ENCODE measurements at places on chromosomes 3 and 15. TPM values are rescaled to one million over a fixed set of nuclear protein-coding genes. Genes with fewer than 3 reads are reported as not detected.

GRCh38 chr3:119291062-119291700 lies 3.0 kb upstream of the ARHGAP31 start:
- DNase-seq, result no peak
- peaks cover 25% of the 10 kb centered on the region for H3K4me1 ChIP-seq
- no peak overlapping the region for H3K27ac ChIP-seq

DNA sequence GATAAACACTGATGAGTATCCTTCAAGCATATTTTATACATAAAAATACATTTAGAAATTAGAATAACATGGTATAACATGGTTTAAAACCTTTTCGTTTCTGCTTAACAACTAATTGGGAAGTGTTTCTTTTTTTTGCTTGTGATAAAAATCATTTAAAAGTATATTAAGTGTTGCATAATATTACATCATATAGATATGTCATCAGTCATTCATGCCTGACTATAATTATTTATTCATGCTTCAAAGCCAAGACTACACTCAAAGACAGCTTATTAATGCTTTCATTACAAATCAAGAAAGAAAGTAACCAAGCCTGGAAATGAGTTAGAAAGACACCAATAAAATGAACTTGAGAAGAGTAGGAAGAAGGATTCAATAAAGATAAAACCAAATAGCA lies 136.6 kb upstream of the TP63 start:
- no peak overlapping the region for H3K27ac ChIP-seq
- DNase-seq, result no peak
- H3K4me1 ChIP-seq, result no peaks in the 10 kb centered on the region

DNA sequence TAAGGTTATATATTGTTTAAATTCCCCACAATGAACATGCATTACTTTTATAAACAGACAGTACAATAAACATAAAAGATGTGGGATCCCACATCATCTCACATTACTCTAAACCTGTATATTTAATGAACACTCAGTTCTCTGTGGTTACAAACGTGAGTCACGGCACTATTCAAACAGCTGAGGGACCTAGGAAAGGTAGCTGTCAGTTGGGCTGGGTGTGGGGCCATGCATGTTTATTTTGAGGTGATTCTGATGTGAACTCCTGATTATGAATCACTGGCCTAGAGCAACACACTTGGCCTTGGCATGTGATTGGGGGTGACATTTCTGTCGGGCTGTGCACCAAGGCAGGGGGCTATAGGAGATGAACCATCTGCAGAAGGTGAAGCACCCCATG lies 147.6 kb upstream of the HACD2 start:
- peak overlapping the region; percentile 51 for H3K4me3 ChIP-seq
- peak; percentile 87 for DNase-seq
- peaks cover 92% of the 10 kb centered on the region for H3K36me3 ChIP-seq
- H3K27ac ChIP-seq, result peak overlapping the region; percentile 98
- H3K4me1 ChIP-seq, result peaks cover 99% of the 10 kb centered on the region
- H3K27me3 ChIP-seq, result peaks cover 21% of the 10 kb centered on the region

- no peak overlapping the region for H3K4me3 ChIP-seq
- DNase-seq, result no peak
- H3K4me1 ChIP-seq, result no peaks in the 10 kb centered on the region
- H3K27me3 ChIP-seq, result peaks cover 12% of the 10 kb centered on the region
- H3K27ac ChIP-seq, result no peak overlapping the region
- H3K36me3 ChIP-seq, result no peaks in the 10 kb centered on the region
Measured at GRCh38 chr3:169323578-169324451, 339.7 kb downstream of the MECOM start.

- peak overlapping the region; percentile 94 for H3K27ac ChIP-seq
- peaks cover 16% of the 10 kb centered on the region for H3K4me1 ChIP-seq
- H3K36me3 ChIP-seq, result peaks cover 44% of the 10 kb centered on the region
- peaks cover 2% of the 10 kb centered on the region for H3K27me3 ChIP-seq
Measured at GRCh38 chr15:79923079-79923514, 26.3 kb upstream of the MTHFS start.

GRCh38 chr15:69559440-69560190 lies 107.0 kb downstream of the RPLP1 start:
- no peak overlapping the region for H3K4me3 ChIP-seq
- peaks cover 30% of the 10 kb centered on the region for H3K4me1 ChIP-seq
- no peak overlapping the region for H3K27ac ChIP-seq
- DNase-seq, result no peak

GRCh38 chr3:161117646-161118045 lies 12.5 kb upstream of the B3GALNT1 start:
- DNase-seq, result no peak
- no peaks in the 10 kb centered on the region for H3K27me3 ChIP-seq
- no peak overlapping the region for H3K4me3 ChIP-seq
- no peaks in the 10 kb centered on the region for H3K36me3 ChIP-seq
- H3K27ac ChIP-seq, result no peak overlapping the region

DNA sequence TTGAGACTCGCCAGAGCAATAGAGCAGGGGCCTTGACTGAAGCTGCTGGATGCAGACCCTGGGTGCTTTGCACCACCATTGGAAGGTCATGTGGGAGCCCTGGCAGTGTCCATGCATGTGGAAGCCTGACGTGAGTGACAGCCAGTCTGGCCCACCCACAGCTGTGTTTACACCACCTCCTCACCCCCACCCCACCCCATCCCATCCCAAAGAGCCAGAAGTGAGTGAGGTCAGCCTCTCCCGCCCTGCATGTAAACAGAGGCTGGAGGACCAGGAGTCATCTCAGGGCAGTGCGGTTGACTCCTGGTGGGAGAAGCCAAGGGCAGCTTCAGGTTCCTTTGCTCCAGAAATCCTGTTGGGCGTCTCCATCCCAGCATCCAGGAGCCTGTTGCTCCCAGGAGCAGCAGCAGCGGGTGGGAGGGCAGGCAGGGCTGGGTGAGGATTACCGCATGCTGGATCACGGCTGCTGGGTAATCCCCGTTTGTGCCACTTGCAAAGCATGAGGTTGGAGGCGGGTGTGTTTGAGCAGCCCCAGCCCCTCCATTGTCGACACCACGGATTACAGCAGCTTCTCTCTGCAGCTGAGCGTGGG lies 44.6 kb downstream of the CORO2B start:
- H3K4me3 ChIP-seq, result no peak overlapping the region
- H3K36me3 ChIP-seq, result no peaks in the 10 kb centered on the region
- peaks cover 64% of the 10 kb centered on the region for H3K4me1 ChIP-seq

- no peak overlapping the region for H3K27ac ChIP-seq
- no peaks in the 10 kb centered on the region for H3K36me3 ChIP-seq
- no peak overlapping the region for H3K4me3 ChIP-seq
- H3K27me3 ChIP-seq, result no peaks in the 10 kb centered on the region
Measured at GRCh38 chr3:99114565-99115291, 213.2 kb upstream of the DCBLD2 start.

GRCh38 chr3:127978636-127979035 lies 63.6 kb downstream of the KBTBD12 start:
- peaks cover 22% of the 10 kb centered on the region for H3K27me3 ChIP-seq
- peak; percentile 59 for DNase-seq
- H3K4me3 ChIP-seq, result no peak overlapping the region
- H3K27ac ChIP-seq, result peak overlapping the region; percentile 8
- H3K4me1 ChIP-seq, result peaks cover 26% of the 10 kb centered on the region

- no peaks in the 10 kb centered on the region for H3K36me3 ChIP-seq
- H3K4me1 ChIP-seq, result no peaks in the 10 kb centered on the region
- H3K4me3 ChIP-seq, result no peak overlapping the region
Measured at GRCh38 chr3:8253201-8253600, 248.4 kb upstream of the LMCD1 start.

GRCh38 chr3:184066211-184066610 lies 13.4 kb downstream of the HTR3C start:
- peaks cover 13% of the 10 kb centered on the region for H3K36me3 ChIP-seq
- H3K27me3 ChIP-seq, result peaks cover 4% of the 10 kb centered on the region
- peaks cover 28% of the 10 kb centered on the region for H3K4me1 ChIP-seq

DNA sequence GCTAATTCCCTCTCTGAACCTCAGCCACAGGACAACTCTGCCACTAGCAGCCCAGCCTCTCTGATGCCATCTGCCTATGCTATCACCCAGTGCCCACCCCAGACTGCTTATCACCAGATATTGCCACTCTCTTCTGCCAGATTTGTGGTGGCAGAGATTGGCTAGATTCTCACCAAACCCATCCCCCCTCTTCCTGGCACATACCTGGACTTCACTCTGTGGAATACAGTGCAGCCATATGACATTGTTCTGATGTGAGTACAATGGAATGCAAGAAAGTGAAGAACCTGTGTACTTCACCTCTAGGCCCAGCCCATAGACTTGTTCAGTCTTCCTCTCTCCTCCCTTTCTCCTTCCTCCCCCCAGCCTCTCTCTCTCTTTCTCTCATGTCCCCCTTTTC lies 46.9 kb upstream of the NTRK3 start:
- no peak overlapping the region for H3K27ac ChIP-seq
- no peaks in the 10 kb centered on the region for H3K36me3 ChIP-seq
- no peak overlapping the region for H3K4me3 ChIP-seq
- H3K27me3 ChIP-seq, result peaks cover 15% of the 10 kb centered on the region

GRCh38 chr3:37377670-37378069 lies 203.3 kb upstream of the LRRFIP2 start:
- H3K4me1 ChIP-seq, result no peaks in the 10 kb centered on the region
- no peak overlapping the region for H3K27ac ChIP-seq
- no peak for DNase-seq
- H3K27me3 ChIP-seq, result peaks cover 4% of the 10 kb centered on the region

DNA sequence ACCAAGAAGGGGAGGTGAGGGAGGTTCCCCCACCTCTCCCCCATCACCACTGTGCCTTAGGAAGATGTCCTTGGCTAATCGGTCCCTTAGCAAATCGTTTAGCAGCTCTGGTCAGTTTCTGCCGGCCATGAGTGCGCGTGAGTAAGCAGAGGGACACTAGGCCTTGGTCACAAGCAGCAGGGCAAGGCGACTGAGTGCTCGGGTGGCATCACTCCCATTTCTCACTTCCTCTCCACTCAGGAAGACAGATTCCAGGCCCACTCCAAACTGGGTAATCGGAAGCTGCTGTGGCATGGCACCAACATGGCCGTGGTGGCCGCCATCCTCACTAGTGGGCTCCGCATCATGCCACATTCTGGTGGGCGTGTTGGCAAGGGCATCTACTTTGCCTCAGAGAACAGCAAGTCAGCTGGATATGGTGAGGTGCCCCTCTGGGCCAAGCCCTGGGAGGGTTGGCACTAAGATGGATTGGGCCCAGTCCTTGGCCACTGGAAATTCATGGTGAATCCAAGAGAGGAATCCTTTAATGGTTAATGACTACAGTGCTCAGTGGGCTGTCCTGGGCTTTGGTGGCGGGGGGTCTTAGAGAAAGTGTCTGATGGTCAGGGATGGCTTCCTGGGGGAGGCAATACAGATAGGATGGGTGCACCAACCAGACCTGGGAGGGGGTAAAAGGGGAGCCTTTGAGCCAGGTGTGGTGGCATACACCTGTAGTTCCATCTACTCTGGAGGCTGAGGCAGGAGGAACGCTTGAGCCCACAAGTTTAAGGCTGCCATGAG lies 4.0 kb downstream of the PARP3 start:
- no peak overlapping the region for H3K4me3 ChIP-seq
- H3K27me3 ChIP-seq, result no peaks in the 10 kb centered on the region
- H3K36me3 ChIP-seq, result no peaks in the 10 kb centered on the region
- H3K27ac ChIP-seq, result no peak overlapping the region
- no peak for DNase-seq

GRCh38 chr15:92749216-92749615 lies 93.6 kb upstream of the FAM174B start:
- H3K27ac ChIP-seq, result no peak overlapping the region
- peaks cover 1% of the 10 kb centered on the region for H3K27me3 ChIP-seq
- H3K4me3 ChIP-seq, result peak overlapping the region; percentile 8
- no peak for DNase-seq
- no peaks in the 10 kb centered on the region for H3K36me3 ChIP-seq

DNA sequence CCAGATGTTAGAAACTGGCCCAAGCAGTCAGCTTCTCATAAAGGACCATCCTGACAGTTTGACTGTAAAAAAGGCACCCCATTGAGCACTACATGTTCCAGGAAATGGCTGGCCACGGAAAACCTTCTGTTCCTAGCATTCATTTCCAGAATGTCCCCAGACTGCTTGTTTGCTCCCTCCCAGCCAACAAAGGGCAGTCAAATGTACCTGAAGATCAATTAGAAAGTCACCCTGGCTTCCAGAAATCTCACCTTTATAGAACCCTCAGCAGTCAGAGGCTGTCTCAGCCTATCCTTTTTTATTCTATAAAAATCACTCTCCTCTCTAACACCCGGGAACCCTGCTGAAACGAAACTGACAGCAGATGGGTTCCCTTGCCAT lies 784 bp upstream of the SAMMSON start:
- no peak for DNase-seq
- H3K27me3 ChIP-seq, result no peaks in the 10 kb centered on the region
- H3K36me3 ChIP-seq, result no peaks in the 10 kb centered on the region

- peaks cover 2% of the 10 kb centered on the region for H3K27me3 ChIP-seq
- no peak overlapping the region for H3K4me3 ChIP-seq
Measured at GRCh38 chr3:142574665-142575064, 3.9 kb downstream of the ATR start.

- no peaks in the 10 kb centered on the region for H3K4me1 ChIP-seq
- H3K36me3 ChIP-seq, result peaks cover 3% of the 10 kb centered on the region
- no peaks in the 10 kb centered on the region for H3K27me3 ChIP-seq
- DNase-seq, result no peak
- H3K27ac ChIP-seq, result no peak overlapping the region
Measured at GRCh38 chr3:26105261-26105660, 315.4 kb downstream of the OXSM start.

DNA sequence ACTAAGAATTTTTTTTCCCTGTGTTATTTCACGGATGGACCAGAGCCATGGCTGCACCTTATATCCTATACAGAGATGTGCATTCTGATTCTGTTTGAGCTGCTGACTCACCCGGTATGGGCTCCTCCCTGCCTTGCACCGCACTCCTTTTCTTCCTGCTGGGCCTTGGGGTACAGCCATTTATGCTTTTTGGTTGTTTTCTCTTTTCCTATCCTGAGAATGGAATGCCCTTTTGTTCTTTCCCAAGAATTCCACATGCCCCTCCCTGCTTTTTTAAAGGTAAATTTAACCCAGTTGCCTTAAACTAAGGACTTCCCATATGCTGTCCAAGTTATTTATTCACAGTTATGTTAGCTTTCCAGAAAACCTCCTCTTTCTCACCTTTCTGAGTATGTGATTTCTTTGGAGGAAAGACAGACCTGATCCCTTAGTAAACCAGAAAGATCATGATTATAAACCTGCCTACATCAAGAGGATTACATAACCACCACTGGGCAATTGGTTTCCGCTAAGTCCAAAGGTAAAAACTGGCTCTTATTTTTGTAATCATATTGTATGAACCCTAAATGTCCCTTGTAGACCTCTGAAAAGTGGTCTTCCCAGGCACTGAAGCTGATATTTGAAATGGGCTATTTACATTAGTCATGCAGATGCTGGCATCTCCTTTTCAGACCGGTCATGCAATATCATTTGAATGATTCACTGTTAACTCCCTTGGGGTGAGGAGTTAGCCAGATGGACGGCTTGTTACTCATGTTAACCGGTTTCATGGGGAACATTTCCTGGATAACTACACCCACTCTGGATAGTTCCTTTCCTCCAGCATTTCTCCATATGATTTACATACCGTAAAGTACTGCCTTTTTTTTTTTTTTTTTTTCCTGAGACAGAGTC lies 45.5 kb downstream of the TMOD3 start:
- H3K27ac ChIP-seq, result peak overlapping the region; percentile 99
- no peaks in the 10 kb centered on the region for H3K27me3 ChIP-seq
- DNase-seq, result peak; percentile 98
- peak overlapping the region; percentile 80 for H3K4me3 ChIP-seq
- peaks cover 63% of the 10 kb centered on the region for H3K4me1 ChIP-seq

GOLGA8S gene
- total RNA-seq, result not detected

PARP6 gene
- 21.2 TPM for total RNA-seq

EEF1AKMT4 gene
- 4.6 TPM for total RNA-seq

APOD gene
- not detected for total RNA-seq

TBC1D2B gene
- 36.0 TPM for total RNA-seq

SEMA6D gene
- 1.6 TPM for total RNA-seq

MINAR1 gene
- 0.62 TPM for total RNA-seq

KLHL40 gene
- total RNA-seq, result not detected

THSD4 gene
- 39.1 TPM for total RNA-seq

RPN1 gene
- total RNA-seq, result 304 TPM

CACNA1D gene
- total RNA-seq, result not detected

ACAD11 gene
- 18.6 TPM for total RNA-seq

OGG1 gene
- total RNA-seq, result 15.8 TPM
